Spinal cord (tissue), 10 donors: ENCODE measurements at places on chromosomes 7 and 10. TPM values are rescaled to one million over a fixed set of nuclear protein-coding genes. Genes with fewer than 3 reads are reported as not detected.

The HOXA5 gene
- 20.6 TPM for total RNA-seq

The COMTD1 gene
- 14.3 TPM for total RNA-seq

The ZCCHC24 gene
- total RNA-seq, result 46.1 TPM

The CALHM2 gene
- total RNA-seq, result 13.5 TPM

The EN2 gene
- not detected for total RNA-seq

The THAP5 gene
- 60.9 TPM for total RNA-seq

The HTR5A gene
- 0.99 TPM for total RNA-seq

- no peak for DNase-seq
- peaks cover 7% of the 10 kb centered on the region for H3K4me1 ChIP-seq
- no peaks in the 10 kb centered on the region for H3K27me3 ChIP-seq
Observed at GRCh38 chr10:18402853-18403252, 248.5 kb downstream of the NSUN6 start.

GRCh38 chr7:128705891-128706333 lies 33.2 kb upstream of the CALU start:
- no peaks in the 10 kb centered on the region for H3K4me1 ChIP-seq
- H3K27ac ChIP-seq, result no peak overlapping the region
- DNase-seq, result no peak
- H3K36me3 ChIP-seq, result no peaks in the 10 kb centered on the region
- H3K4me3 ChIP-seq, result no peak overlapping the region

DNA sequence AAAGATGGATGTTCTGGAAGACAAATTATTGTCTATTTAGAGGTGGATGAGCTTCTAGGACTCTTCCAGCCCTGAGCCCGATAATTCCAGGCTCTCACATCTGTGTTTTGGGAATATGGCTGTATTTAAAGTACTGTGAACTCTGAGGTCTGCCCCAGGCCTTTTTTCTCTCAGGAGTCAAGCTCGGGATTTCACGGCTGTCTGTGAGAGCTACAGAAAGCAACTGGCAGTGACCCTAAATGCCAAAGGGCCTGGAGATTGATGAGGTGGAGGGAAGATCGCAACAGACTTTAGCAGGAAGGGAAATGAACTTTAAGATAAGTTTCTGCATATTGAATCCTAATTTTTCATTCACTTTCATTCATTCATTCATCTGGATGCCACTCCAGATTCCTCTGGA lies 51.0 kb upstream of the COL13A1 start:
- peaks cover 4% of the 10 kb centered on the region for H3K4me1 ChIP-seq
- H3K27ac ChIP-seq, result no peak overlapping the region
- no peak for DNase-seq
- H3K36me3 ChIP-seq, result no peaks in the 10 kb centered on the region

- H3K4me1 ChIP-seq, result no peaks in the 10 kb centered on the region
- H3K27me3 ChIP-seq, result no peaks in the 10 kb centered on the region
- DNase-seq, result no peak
- no peak overlapping the region for H3K27ac ChIP-seq
- H3K36me3 ChIP-seq, result no peaks in the 10 kb centered on the region
Observed at GRCh38 chr7:11648980-11649379, 183.0 kb downstream of the THSD7A start.

GRCh38 chr7:122790591-122790990 lies 87.9 kb upstream of the RNF148 start:
- H3K27ac ChIP-seq, result no peak overlapping the region
- H3K27me3 ChIP-seq, result no peaks in the 10 kb centered on the region
- no peaks in the 10 kb centered on the region for H3K4me1 ChIP-seq
- no peak for DNase-seq

DNA sequence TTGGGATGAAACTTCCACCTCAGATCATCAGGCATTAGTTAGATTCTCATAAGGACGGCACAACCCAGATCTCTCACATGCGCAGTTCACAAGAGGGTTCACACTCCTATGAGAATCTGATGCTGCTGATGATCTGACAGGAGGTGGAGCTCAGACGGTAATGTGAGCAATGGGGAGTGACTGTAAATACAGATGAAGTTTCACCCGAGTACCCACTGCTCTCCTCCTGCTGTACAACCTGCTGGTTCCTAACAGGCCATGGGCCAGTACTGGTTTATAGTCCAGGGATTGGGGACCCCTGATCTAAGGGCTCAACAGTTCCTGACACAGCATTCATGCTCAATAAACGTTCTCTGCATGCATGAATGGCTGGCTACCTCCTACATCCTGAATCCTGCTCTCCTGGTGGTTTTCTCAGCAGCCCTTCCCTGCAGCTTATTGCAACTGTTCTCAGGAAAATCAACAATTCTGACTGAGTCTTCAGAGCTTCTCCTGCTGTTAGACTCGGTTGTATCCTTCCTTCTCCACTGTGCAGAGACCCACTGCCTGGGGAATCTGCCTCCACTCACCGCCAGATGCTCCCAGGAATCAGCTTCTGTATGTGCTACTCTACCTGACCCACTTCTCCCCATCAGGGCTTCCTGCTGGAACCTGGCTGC lies 17.4 kb downstream of the PDE6C start:
- no peaks in the 10 kb centered on the region for H3K36me3 ChIP-seq
- peak; percentile 59 for DNase-seq
- no peak overlapping the region for H3K27ac ChIP-seq
- H3K4me1 ChIP-seq, result peaks cover 7% of the 10 kb centered on the region

- peaks cover 8% of the 10 kb centered on the region for H3K36me3 ChIP-seq
- no peaks in the 10 kb centered on the region for H3K27me3 ChIP-seq
- H3K4me3 ChIP-seq, result no peak overlapping the region
- peaks cover 16% of the 10 kb centered on the region for H3K4me1 ChIP-seq
Observed at GRCh38 chr10:32005050-32005449, 51.2 kb downstream of the KIF5B start.

- DNase-seq, result no peak
- H3K27me3 ChIP-seq, result no peaks in the 10 kb centered on the region
- H3K36me3 ChIP-seq, result peaks cover 55% of the 10 kb centered on the region
- H3K4me1 ChIP-seq, result peaks cover 77% of the 10 kb centered on the region
Observed at GRCh38 chr7:149878523-149878921, 4.8 kb downstream of the ATP6V0E2 start.

DNA sequence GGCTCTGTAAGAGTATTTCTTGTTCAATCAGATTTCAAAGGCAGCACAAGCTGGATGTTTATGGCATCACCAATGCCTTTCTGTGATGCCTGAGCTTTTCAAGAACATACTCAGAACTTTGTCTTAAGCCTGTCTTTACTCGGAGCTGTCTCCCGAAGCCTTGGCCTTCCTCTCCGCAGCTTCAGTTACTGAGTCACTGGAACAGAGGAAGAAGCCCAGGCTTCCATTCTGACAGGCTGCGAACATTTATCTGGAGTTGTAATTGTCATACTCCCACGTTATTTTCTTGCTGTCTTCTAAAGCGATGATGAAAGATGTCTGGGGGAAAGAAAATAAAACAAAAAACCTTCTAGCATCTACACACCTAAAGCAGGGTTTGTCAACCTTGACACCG lies 43.9 kb downstream of the GRK5 start:
- H3K4me3 ChIP-seq, result no peak overlapping the region
- DNase-seq, result no peak

DNA sequence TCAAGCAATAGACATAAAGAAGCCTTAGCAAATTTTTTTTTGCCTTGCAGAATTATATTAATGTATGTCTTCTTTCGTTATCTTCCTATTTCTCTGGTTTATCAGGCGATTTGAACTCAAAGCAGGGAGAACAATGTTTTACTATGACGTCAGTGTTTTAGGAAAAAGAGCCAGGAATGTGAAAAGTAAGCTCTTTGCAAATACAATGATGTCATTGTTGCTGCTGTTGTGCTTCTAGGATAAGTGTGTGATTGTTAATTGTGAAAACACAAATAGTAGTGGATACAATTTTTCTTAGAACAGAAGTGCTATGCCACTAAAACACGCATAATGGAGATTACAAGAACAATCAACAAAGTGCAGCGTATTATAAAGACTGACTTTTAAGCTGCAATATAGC lies 9.5 kb upstream of the AUTS2 start:
- H3K27me3 ChIP-seq, result no peaks in the 10 kb centered on the region
- H3K4me1 ChIP-seq, result no peaks in the 10 kb centered on the region
- no peak overlapping the region for H3K27ac ChIP-seq
- H3K4me3 ChIP-seq, result no peak overlapping the region
- H3K36me3 ChIP-seq, result no peaks in the 10 kb centered on the region
- peak; percentile 42 for DNase-seq

- peak; percentile 32 for DNase-seq
- no peak overlapping the region for H3K27ac ChIP-seq
- no peak overlapping the region for H3K4me3 ChIP-seq
Observed at GRCh38 chr10:83522456-83522855, 616.9 kb upstream of the GHITM start.

DNA sequence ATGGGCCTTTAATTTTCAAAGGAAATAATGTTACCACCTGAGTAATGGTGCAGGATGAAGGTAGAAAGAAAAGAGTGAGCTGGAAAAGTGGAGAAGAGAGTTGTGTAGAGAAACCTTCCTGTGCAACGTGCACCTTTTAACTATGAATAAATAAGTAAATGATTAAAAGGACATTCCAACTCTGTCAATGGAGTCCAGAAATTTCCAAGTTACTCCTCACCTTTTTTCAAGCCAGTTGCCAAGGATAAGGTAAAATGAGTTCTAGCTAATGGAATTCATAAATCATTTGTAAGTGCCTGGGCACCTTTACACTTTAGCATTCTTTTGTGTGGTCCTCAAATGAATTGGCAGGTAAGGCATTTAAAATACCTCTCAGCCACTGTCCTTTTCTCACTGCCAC lies 549.4 kb upstream of the NRP1 start:
- no peak overlapping the region for H3K27ac ChIP-seq
- H3K4me1 ChIP-seq, result no peaks in the 10 kb centered on the region
- no peaks in the 10 kb centered on the region for H3K36me3 ChIP-seq
- no peak for DNase-seq
- no peak overlapping the region for H3K4me3 ChIP-seq

DNA sequence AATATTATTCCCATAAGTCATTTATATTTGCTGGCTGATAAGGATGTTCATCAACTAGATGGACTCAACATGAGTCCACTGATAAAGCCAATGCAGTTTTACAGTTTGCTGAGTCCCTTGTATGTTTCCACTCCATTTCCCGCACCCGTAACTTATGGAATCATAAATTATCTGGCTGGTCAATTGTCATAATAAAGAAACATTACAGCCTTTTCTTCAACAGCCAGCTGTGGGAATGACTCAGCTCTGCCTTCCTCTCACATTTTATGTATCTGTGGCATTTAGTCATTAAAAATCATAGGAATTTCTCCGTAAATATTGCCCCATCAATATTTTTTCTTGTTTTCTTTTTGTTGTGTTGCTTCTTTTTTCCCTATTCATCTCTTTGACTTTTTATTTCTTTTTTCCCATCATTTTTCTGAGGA lies 22.3 kb upstream of the TMEM26 start:
- no peak for DNase-seq
- H3K4me3 ChIP-seq, result no peak overlapping the region
- H3K36me3 ChIP-seq, result no peaks in the 10 kb centered on the region
- H3K27ac ChIP-seq, result no peak overlapping the region

- no peaks in the 10 kb centered on the region for H3K27me3 ChIP-seq
- peak; percentile 50 for DNase-seq
- no peaks in the 10 kb centered on the region for H3K36me3 ChIP-seq
- H3K27ac ChIP-seq, result peak overlapping the region; percentile 70
- peaks cover 29% of the 10 kb centered on the region for H3K4me1 ChIP-seq
- no peak overlapping the region for H3K4me3 ChIP-seq
Observed at GRCh38 chr7:159007996-159008389, 136.7 kb downstream of the VIPR2 start.

DNA sequence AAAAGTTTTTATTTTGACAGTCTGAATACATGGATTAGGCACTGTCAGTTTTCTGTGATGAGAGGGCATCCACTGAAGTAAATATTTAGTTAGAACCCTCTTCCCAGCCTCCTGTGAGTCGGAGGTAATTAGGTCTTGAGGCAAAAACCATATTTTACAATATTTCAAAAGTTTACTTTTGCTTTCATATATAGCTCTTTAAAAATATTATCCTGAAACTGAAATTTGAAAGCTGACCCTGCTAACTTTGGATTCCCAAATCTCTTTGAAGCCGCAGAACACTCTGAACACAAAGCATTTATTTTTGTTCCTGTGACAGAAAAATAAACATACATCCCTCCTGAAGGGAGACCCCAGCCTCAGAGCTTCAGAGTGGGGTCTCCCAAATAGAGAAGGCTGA lies 317.4 kb downstream of the KIF20B start:
- no peaks in the 10 kb centered on the region for H3K27me3 ChIP-seq
- H3K27ac ChIP-seq, result no peak overlapping the region
- no peaks in the 10 kb centered on the region for H3K4me1 ChIP-seq
- no peak for DNase-seq
- H3K36me3 ChIP-seq, result no peaks in the 10 kb centered on the region

GRCh38 chr7:100200693-100201092 lies 19.1 kb upstream of the PVRIG start:
- no peaks in the 10 kb centered on the region for H3K27me3 ChIP-seq
- H3K36me3 ChIP-seq, result peaks cover 19% of the 10 kb centered on the region
- H3K4me1 ChIP-seq, result no peaks in the 10 kb centered on the region
- no peak overlapping the region for H3K4me3 ChIP-seq
- no peak for DNase-seq
- H3K27ac ChIP-seq, result no peak overlapping the region

- DNase-seq, result no peak
- H3K4me3 ChIP-seq, result no peak overlapping the region
- H3K4me1 ChIP-seq, result no peaks in the 10 kb centered on the region
- H3K36me3 ChIP-seq, result no peaks in the 10 kb centered on the region
Observed at GRCh38 chr10:28201410-28202400, 101.2 kb downstream of the MPP7 start.

DNA sequence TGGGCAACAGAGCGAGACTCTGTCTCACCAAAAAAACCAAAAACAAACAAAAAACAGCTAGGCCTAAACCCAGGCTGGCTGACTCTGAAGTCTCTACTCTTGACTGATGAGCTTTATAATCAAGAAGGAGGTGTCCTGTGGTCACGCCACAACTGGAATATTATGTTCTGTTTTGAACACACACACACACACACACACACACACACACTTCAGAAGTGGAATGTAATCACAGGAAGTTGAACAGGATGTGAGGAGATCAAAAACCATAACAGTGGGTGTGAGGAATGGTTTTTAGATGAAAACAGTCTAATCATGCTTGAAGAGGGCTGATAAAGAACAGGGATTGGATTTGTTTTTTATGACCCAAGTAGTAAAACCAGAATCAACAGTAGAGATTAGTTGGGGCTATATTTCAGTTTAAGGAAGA lies 51.1 kb upstream of the IL6 start:
- no peaks in the 10 kb centered on the region for H3K4me1 ChIP-seq
- H3K4me3 ChIP-seq, result no peak overlapping the region
- no peaks in the 10 kb centered on the region for H3K27me3 ChIP-seq
- no peaks in the 10 kb centered on the region for H3K36me3 ChIP-seq

- H3K27ac ChIP-seq, result peak overlapping the region; percentile 22
- DNase-seq, result peak; percentile 15
- H3K36me3 ChIP-seq, result no peaks in the 10 kb centered on the region
- H3K4me1 ChIP-seq, result no peaks in the 10 kb centered on the region
Observed at GRCh38 chr10:61975391-61975932, 74.0 kb downstream of the ARID5B start.

GRCh38 chr7:105875505-105875904 lies 894 bp downstream of the ATXN7L1 start:
- H3K27ac ChIP-seq, result no peak overlapping the region
- peaks cover 12% of the 10 kb centered on the region for H3K27me3 ChIP-seq
- no peak for DNase-seq
- peak overlapping the region; percentile 87 for H3K4me3 ChIP-seq
